ENCODE measurements at places on chromosomes 13 and 19.

DNA sequence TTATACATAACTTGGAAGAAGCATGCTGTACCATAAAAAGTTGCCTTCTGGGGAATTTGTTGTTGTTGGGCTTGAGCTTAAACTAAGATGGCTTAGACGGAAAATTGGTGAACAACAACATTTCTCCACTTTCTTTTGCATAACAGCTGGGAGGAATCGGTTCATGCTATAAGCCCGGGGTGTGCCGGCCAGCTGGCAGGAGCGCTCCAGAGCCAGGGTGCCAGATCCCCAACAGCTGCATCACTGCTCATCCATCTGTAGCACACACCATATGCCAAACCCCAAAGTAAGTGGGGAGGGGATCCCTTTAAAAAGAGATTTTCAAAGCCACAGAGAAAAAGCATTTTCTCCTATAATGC, 419.5 kb upstream of the ARGLU1 start:
- no peak for DNase-seq

DNA sequence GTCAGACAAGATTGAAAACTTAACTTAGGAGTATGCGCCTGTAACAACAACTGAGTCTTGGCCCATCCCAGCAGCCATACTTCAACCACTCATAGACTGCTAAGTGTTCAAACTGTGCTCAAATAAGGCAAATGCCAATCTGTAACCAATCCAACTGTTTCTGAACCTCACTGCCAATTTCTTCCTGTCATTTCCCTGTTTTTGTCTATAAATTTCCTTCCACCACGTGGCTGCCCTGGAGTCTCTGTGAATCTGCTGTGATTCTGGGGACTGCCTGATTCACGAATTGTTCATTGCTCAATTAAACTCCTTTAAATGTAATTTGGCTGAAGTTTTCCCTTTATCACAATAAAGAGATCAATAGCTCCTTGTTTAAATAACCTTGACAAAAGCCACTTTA, 50.8 kb upstream of the FREM2 start:
- DNase-seq, result no peak

DNA sequence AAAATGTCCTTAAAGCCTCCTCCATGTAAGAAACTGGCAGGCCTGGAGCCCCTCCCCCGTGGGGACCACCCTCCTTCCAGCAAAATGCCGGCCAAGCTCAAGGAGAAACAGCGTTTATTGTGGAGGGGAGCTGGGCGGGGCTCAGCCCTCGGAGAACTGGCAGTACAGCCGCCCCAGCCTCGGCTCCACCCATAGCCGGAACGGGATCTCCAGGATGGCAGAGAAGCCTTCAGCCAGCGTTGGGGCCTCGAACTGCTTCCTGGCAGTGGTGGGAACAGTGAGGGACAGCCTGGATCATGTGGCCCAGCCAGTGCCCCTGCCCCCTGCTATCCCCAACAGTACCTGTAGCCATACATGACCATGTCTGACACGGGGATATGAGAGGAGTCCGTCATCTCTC, 6.3 kb downstream of the PNKP start:
- DNase-seq, result no peak

DNA sequence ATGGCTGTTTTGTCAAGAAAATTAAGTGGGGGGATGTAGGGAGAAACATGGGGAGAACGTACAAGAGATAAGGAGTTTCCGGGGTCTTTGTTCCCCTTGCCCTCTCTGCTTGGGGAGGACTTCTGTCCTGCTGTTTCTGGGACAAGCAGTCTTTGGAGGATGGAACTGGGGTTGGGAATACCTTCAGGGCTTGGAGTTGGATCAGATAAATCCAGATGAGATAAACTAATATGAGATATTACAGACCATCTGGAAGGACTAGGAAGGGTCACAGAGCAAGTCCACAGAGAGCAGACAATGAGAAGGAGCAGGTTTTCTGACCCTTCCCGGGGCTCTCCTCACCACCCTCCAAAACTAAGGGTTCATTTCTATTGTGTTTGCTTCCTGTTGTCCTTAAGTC, 237.5 kb downstream of the TSHZ3 start:
- DNase-seq, result no peak

DNA sequence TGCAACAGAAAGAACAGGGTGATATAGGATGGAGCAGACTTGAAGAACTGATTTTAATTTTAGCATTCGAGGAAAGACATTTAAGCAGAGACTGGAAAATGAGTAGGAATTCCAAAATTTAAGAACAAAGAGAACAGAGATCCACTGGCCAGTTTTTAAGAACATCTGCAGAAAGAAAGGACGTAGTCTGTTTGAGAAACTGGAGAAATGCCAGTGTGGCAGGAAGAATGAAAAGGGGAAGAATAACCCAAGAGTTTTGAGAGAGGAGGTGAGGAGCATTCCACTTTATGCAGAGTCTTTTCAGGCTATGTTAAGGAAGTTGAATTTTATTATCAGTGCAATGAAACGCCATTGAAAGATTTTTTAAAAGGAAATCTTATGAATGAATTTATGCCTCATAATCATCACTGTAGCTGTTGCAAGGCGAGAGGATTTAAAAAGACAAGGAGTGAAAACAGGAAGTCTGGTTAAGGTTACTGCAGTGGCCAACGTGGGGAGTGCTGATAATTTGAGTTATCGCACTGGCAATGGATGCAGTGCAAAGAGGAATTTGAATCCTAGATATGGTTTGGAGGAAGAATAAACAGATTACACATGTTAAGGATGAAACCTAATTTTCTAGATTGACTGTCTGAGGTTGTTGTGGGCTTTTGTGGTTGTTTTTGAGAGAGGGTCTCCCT, 253.8 kb downstream of the DACH1 start:
- no peak for DNase-seq

- no peak for DNase-seq
Measured at GRCh38 chr13:111382877-111383276, 62.4 kb downstream of the TEX29 start.

GRCh38 chr19:5891938-5892771, 11.4 kb downstream of the NDUFA11 start:
- DNase-seq, result no peak

DNA sequence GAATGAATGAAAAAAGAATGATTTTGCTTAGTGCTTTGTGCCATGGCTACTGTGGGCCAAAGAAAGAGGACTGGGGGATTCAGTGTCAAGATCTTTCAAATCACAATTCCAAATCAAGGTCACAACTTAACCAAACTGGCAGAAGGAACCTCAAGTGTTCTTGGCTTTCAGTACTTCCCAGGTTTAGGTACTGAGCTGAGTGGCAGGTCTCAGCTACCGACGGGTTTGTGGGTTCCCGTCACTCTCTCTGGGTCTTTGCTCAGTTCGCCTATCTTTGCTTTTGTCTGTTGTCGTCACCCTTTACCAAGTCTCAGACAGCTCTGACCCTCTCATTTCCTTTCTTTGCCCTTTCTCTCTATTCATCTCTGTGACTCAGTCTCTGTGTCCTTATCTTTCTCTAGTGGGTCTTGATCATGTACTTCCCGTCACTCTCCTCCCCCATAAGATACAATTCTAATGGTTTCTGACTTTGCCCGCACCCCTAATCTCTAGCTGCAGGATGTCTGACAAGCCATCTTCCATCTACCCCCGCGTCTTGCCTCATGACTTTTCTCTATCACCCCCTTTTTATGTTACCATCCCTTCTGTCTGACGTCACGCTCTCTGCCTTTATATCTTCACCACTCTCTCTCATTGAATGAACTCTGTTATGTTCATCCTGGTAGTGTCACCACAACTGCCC, 33.3 kb upstream of the LRRC4B start:
- no peak for DNase-seq

- DNase-seq, result no peak
Measured at GRCh38 chr13:33375421-33375820, 89.9 kb upstream of the STARD13 start.

GRCh38 chr13:66071029-66071428, 1159.1 kb downstream of the PCDH9 start:
- DNase-seq, result no peak

- no peak for DNase-seq
Measured at GRCh38 chr13:74644229-74644628, 510.0 kb upstream of the KLF12 start.

DNA sequence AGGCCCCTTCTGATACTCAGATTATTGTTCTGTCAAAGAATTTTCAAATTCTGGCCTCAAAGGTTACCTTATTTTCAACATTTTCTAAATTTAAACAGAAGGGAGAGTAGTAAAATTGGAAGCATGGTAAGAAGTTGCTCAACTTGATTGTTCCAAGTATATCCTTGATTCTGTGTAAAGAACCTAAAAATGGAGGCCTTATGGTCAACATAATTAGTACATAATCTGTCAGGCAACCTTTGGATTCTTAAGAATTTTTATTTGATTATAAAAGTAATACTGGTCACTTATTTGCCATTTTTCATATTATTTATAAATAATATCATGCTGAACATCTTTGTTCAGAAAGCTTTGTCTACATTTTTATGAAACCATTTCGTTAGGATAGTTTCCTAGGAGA, 83.9 kb downstream of the STARD13 start:
- DNase-seq, result no peak

DNA sequence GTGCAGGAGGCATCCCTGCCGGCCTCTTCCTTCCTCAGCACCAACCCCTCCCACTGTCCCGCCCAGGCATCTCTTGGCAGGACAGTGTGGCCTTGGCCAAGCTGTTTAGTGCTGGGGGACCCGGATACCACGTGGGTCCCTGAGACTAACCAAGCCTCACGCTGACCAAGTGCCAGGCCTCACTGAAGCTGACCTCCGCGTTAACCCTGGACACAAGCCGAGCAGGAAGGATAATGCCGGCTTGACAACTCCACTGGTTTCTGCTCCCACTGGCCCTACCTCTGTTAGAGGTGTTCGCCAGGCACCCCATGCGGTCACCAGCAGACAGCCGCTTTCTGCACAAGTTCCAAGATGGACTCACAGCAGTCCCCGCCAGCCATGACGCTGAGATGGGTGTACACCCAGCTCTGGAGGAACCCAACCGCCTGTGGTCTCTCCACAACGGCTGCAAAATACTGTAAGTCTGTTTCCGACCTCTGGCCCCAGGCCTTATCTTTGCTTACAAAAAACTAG, 12.4 kb downstream of the GRTP1 start:
- no peak for DNase-seq

GRCh38 chr13:43285933-43286597, 262.7 kb downstream of the DNAJC15 start:
- no peak for DNase-seq

GRCh38 chr13:39039041-39039440, 785 bp downstream of the NHLRC3 start:
- no peak for DNase-seq

GRCh38 chr13:50225193-50226155, 210.2 kb downstream of the KCNRG start:
- DNase-seq, result no peak

DNA sequence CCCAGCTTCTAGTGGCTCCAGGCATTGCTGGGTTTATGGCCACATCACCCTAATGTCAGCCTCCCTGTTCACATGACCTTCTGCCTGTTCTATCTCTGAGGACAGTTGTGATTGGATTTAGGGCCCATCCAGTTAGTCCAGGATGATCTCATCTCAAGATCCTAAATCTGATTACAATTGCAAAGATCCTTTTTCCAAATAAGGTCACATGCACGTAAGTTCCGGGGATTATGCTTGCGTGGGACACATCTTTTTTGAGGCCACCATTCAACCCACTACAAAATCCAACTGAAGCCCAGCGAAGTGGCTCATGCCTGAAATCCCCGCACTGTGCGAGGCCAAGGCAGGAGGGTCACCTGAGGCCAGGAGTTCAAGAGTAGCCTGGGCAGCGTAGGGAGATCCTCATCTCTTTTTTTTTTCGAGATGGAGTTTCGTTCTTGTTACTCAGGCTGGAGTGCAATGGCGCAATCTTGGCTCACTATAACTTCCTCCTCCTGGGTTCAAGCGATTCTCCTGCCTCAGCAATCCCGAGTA, 12.3 kb downstream of the PLD3 start:
- DNase-seq, result no peak

All from stimulated activated CD4-positive, alpha-beta T cell treated with anti-CD3 and anti-CD28 coated beads, Interleukin-4, amount 100 ng/mL, for 48 hours (primary cell).